Tibial artery (tissue), 4 donors: ENCODE measurements at places on chromosomes 11 and 22.

DNA sequence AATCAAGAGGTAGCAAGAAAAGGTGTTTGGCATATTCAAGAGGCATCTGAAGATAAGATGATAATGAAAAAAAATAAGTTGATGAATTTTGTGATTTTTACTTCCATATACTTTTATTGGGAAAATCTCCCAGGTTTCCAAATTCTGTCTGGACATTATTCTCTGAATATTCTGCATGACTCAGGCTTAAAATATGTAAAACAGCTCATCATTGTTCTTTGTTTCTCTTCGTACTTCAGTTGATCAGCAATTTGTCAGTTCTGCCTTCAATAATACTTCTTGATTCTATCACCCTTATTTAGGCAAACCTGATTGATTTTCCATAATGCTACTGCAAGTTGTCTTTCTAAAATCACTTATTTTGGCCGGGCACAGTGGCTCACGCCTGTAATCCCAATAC, 30.2 kb downstream of the GTF2H1 start:
- DNase-seq: no peak
- H3K27ac ChIP-seq: no peak overlapping the region
- no peaks in the 10 kb centered on the region for H3K27me3 ChIP-seq

- H3K27me3 ChIP-seq: no peaks in the 10 kb centered on the region
- no peak overlapping the region for H3K4me3 ChIP-seq
- no peaks in the 10 kb centered on the region for H3K4me1 ChIP-seq
- no peak overlapping the region for H3K27ac ChIP-seq
These were observed 45.3 kb downstream of the CADM1 start for GRCh38 chr11:115458877-115459276.

- H3K4me1 ChIP-seq: peaks cover 78% of the 10 kb centered on the region
- H3K27me3 ChIP-seq: peaks cover 37% of the 10 kb centered on the region
- no peaks in the 10 kb centered on the region for H3K36me3 ChIP-seq
- DNase-seq: peak; percentile 75
- H3K27ac ChIP-seq: peak overlapping the region; percentile 91
These were observed 3.9 kb downstream of the RASL10A start for GRCh38 chr22:29311464-29312217.

DNA sequence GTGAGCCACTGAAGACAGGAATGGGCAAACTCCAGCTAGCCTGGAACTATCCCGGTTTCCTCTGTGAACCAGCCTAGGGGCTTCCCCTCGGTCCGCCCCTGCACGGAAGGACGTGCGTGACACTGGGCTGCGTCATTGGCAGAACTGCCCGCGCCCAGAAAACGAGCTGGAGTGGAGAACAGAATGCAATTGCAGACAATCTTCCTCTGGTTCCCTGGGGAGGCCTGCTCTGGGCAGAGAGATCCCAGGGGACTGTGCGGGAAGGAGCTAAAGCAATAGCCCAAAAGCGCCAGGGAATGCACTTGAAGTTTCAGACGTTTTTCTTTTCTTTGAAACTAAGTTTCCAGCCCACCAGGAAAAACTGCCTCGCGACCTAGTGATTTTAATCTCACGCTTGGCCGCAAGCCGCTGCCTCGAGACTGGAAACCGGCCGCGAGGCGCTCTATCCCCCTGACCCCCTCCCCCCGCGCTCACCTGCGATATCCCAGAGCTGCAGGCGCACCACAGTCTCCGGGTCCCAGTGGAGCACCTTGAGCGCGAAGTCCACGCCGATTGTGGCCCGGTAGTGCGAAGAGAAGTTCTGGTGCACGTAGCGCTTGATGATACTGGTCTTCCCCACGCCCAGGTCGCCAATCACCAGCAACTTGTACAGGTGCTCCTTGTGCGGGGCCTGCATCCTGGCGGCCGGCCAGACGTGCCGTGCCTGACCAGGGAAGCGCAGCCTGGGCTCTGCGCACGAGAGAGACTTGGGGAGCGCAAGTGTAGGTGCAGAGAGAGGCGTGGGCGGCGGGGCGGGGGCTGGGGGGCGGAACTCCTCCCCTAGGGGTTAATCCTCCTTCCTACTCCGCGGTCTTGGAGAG, at the start of gene RAB38:
Gene RAB38, minus strand, starts transcription at position 735 of the 860 bp plus-strand sequence. Its CDS starts 59 bp downstream, at position 676.
- peak; percentile 88 for DNase-seq
- H3K4me1 ChIP-seq: peaks cover 31% of the 10 kb centered on the region
- H3K27ac ChIP-seq: peak within 1 kb of the TSS; percentile 68
- no peaks in the 10 kb centered on the region for H3K27me3 ChIP-seq

DNA sequence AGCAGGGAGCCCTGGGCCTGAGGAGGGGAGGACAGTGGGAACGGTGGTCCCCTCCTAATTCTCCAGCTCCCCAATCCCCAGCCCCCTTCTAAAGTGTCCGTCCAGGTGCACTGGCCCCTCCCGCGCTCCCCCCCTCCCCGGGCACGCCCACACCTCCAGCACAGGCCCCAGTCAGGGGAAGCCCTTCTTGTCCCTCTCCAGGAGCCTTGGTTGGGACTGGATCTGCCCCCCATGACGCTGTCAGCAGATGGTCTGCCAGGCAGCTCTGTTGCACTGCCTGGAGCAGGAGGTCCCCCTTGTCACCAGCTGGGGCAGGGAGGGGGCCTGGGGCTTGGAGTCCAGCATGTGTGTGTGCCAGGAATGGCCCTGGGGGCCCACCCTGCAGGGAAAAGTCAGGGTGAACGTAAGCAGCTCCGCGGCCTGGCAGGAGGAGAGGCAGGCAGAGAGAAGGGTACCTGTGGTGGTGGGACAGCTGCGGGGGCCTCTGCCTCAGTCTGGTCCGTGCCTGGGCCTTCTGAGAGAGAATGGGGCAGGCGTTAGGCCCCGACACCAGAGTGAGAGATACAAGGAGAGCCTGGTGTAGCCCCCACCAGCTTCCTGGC, 1.6 kb downstream of the IRF7 start:
- no peaks in the 10 kb centered on the region for H3K27me3 ChIP-seq
- DNase-seq: no peak
- H3K4me1 ChIP-seq: peaks cover 24% of the 10 kb centered on the region

- H3K36me3 ChIP-seq: no peaks in the 10 kb centered on the region
- no peak overlapping the region for H3K27ac ChIP-seq
- H3K27me3 ChIP-seq: peaks cover 3% of the 10 kb centered on the region
- no peaks in the 10 kb centered on the region for H3K4me1 ChIP-seq
- DNase-seq: no peak
- H3K4me3 ChIP-seq: no peak overlapping the region
These were observed 423.0 kb downstream of the BRD1 start for GRCh38 chr22:49404576-49405241.

DNA sequence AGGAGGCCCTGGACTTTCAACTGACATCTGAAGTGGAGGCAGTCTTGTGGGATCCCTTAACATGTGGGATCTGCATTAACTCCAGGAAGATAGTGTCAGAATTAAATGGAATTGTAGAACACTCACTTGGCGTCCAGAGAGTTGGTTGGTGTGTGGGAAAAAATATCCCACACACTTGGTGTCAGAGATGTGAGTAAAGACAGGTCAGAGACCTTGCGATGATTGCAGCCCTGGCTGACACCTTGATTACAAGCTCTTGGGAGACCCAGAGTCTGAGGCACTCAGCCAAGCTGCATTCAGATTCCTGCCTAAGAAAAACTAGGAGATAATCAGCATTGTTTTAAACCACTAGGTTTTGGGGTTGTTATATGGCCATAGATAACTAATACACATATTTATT, 7.2 kb upstream of the TPCN2 start:
- no peaks in the 10 kb centered on the region for H3K4me1 ChIP-seq
- DNase-seq: no peak
- no peaks in the 10 kb centered on the region for H3K27me3 ChIP-seq
- no peak overlapping the region for H3K27ac ChIP-seq
- no peak overlapping the region for H3K4me3 ChIP-seq

GRCh38 chr11:11313426-11313825, 39.6 kb downstream of the CSNK2A3 start:
- H3K4me1 ChIP-seq: peaks cover 24% of the 10 kb centered on the region
- no peaks in the 10 kb centered on the region for H3K36me3 ChIP-seq
- H3K27ac ChIP-seq: peak overlapping the region; percentile 75
- no peaks in the 10 kb centered on the region for H3K27me3 ChIP-seq
- no peak overlapping the region for H3K4me3 ChIP-seq

DNA sequence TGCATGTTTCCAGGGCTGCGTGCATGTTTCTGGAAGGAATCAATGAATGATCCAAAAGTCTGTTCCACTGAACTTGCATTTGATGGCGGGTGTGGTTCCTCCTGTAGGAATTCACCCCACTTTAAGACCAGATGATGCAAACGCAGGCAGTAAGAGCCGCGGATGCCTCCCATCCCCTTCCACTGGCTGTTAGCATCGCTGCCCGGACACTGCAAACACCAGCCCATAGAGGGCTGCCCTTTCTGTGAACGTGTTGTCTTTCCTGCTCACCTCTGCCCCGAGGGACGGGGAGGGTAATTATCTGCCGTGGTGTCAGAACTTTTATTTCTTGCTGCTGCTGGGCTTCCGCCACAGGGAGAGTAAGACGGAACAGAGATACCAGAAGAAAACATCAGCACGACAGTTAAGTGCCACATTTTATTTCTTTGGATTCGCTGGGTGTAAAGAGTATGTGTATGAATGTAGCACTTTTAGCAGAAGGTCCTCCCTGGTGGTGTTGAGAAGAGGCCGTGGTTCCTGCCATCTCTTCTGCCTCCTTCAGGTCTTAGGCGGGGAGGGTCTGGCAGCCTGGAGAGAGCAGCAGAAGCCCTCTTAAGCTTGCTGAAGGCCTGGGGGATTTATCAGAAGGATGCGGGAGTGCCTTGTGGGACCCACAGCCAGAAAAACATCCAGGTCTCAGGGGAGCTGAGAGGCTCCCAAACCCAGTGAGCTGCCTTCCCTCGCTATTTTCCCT, 53.2 kb upstream of the NECTIN1 start:
- no peaks in the 10 kb centered on the region for H3K36me3 ChIP-seq
- H3K27me3 ChIP-seq: peaks cover 7% of the 10 kb centered on the region
- H3K27ac ChIP-seq: no peak overlapping the region
- H3K4me1 ChIP-seq: peaks cover 4% of the 10 kb centered on the region
- H3K4me3 ChIP-seq: no peak overlapping the region

- H3K4me1 ChIP-seq: peaks cover 40% of the 10 kb centered on the region
- no peak for DNase-seq
- H3K27me3 ChIP-seq: no peaks in the 10 kb centered on the region
- H3K4me3 ChIP-seq: peak overlapping the region; percentile 44
- peaks cover 47% of the 10 kb centered on the region for H3K36me3 ChIP-seq
- H3K27ac ChIP-seq: peak overlapping the region; percentile 58
These were observed 421 bp upstream of the TM7SF2 start for GRCh38 chr11:65111159-65111743.

DNA sequence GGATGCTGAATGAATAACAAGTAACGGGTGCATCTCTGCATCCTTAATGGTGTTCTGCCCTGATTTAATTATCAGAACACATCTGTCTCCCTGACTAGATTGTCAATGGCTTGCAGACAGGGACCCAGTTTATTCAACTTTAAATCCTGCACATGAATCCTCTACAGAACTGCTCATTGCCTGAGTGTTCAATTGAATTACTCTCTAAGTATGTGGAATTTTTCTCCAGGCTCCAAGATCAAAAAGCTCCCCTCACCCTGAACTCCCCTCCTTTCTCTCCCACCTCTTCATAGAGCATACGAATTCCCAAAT, 11.8 kb downstream of the MB start:
- no peak overlapping the region for H3K27ac ChIP-seq
- H3K4me3 ChIP-seq: no peak overlapping the region
- no peaks in the 10 kb centered on the region for H3K36me3 ChIP-seq
- DNase-seq: no peak
- no peaks in the 10 kb centered on the region for H3K27me3 ChIP-seq
- H3K4me1 ChIP-seq: no peaks in the 10 kb centered on the region

DNA sequence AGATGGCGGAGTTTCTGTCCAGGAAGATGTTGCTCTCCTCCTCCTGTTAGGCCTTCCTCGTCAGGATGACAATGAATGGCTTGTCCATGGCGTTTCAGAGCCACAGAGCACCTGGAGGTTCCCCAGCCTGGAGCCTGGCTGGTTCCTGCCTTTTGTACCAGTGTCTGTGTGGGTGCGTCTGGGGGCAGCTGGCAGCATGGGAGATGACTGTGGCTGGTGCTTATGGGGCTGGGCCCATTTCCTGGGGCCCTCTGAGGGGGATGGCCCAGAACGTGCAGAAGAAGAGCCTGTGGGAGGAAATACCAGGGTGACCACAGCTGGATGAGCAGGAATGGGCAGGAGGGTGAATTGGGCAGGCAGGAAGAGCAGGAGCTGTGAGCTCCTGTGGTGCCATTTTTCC, 6.7 kb downstream of the SLC37A2 start:
- no peaks in the 10 kb centered on the region for H3K4me1 ChIP-seq
- H3K27me3 ChIP-seq: peaks cover 27% of the 10 kb centered on the region
- no peak overlapping the region for H3K4me3 ChIP-seq
- H3K36me3 ChIP-seq: no peaks in the 10 kb centered on the region
- H3K27ac ChIP-seq: no peak overlapping the region

DNA sequence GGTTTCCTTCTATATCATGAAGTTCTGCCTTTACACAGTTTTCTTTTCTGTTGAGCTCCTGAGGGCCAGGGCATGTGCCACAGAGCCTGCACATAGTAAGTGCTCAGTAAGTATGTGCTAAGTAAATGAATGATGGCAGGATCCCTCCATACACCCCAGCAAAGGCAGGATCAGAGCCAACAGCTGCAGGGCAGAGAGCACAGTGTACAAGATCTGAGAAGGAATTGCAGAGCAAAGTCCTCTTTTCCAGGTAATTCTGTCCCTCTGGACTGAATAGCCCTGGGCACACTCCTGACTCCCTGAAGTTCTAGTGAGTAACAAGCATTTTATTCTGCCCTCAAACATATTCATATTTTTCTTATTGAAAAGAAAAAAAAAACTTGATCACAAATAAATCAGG, 117.7 kb downstream of the GALNT18 start:
- no peaks in the 10 kb centered on the region for H3K36me3 ChIP-seq
- H3K4me1 ChIP-seq: peaks cover 33% of the 10 kb centered on the region
- no peak overlapping the region for H3K27ac ChIP-seq
- H3K27me3 ChIP-seq: no peaks in the 10 kb centered on the region
- no peak for DNase-seq
- H3K4me3 ChIP-seq: no peak overlapping the region
